MG63 (cell line): ENCODE measurements at places on chromosomes 4 and X.
A peak's percentile ranks its signal among the peaks of the same experiment; 100 is the strongest.

DNA sequence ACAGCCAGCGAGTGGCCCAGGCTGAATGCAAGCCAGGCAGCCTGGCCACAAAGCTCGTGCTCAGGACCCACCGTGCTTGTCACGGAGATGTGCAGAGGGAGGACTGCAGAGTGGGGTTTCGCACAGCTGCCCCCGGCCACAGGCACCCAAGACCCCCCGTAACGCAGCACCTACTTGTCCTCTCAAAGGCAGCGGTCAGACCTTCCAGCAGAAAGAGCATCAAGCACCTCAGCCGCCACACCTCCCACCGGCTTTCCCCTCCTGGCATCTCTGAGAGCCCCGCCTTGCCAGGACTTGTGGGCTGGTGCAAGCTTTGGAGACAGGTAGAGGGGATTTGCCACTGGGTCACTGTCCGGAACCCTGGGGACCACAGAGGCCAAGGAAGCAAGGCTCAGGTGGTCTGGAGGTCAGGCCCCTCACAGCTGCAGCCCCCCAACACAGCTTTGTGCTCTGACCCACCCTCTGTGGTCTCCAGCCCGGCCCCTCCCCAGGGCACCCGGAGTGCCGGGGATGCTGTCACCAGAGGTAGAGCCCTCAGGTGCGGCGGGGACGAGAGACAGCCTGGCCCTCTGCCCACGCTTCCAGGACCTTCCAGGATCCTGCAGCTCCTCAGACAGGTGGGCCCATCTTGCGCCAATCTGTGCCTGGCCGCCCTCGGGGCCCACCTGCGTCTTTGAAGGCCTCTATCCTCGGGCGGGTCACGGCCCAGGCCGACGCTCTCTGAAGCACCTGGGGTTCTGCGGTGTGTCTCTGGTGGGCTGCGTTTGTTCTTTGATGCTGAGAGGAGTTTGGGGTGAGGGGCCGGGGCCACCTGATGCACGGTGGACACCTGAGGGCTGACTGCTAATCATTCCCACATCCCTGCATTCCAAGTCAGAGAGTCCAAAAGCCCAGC is 34.4 kb upstream of the HMX1 start:
- no peak for DNase-seq

DNA sequence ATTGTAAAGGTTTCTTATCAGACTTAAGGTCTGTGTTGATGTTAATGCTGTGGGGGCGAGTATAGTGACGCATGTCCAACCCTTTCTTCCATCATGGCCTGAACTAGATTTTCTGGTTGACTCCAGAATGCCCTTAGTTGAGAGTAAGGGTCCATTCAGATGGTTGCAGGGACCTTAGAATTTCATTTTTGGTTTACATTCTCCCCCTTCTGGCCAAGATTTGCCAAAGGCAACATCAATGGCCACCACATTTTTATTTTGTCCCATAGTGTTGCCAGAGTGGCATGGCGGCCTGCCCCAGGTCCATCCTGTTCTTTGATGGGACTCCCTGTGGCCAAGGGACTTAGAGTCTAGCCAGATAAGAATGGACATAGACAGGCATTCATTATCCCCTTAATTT is 368.5 kb downstream of the GPM6A start:
- DNase-seq, result no peak

GRCh38 chr4:128861856-128862518 is 52.5 kb downstream of the JADE1 start:
- DNase-seq, result no peak

DNA sequence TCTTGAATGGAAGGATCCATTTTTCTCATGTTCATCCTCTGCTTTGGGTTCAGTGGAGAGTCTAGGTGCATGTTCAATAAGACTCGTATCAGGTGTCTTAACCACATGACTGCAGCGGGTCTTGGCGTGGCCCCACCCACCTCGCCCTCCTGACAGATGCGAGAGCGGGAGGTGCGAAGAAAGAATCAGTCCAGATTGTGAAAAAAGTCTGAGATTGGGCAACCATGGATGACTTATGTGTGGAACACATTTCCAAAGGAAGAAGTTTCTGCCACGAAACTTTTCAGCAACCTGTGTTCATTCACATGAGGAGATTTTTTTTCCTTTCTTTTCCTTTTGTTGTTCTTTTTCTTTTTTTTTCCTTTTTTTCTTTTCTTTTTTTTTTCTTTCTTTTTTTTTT is 66.8 kb downstream of the NSD2 start:
- no peak for DNase-seq

- no peak for DNase-seq
Measured at GRCh38 chrX:122055979-122056715, 1008.7 kb downstream of the GLUD2 start.

- peak; percentile 67 for DNase-seq
Measured at GRCh38 chr4:122898370-122899150, 23.8 kb downstream of the NUDT6 start.

DNA sequence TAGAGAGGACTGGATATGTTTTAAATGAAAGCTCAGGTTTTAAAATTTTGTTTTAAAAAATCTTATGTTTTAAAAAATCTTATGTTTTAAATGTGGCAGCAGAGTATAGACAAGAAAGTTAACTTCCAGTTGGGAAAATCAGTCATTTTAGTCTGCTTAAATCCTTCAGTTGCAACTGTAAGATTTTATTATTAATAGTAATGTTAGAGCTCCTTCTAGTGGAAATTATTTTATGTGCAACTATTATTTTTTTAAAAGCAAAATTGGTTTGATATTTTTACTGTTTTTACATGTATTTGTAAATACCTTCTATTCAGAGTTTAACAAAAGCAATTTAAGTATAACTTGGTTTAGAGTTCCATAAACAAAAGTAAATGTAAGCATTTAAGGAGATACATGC is 8.5 kb upstream of the NUDT6 start:
- no peak for DNase-seq

GRCh38 chr4:145319751-145320150 is 139.4 kb upstream of the OTUD4 start:
- no peak for DNase-seq

DNA sequence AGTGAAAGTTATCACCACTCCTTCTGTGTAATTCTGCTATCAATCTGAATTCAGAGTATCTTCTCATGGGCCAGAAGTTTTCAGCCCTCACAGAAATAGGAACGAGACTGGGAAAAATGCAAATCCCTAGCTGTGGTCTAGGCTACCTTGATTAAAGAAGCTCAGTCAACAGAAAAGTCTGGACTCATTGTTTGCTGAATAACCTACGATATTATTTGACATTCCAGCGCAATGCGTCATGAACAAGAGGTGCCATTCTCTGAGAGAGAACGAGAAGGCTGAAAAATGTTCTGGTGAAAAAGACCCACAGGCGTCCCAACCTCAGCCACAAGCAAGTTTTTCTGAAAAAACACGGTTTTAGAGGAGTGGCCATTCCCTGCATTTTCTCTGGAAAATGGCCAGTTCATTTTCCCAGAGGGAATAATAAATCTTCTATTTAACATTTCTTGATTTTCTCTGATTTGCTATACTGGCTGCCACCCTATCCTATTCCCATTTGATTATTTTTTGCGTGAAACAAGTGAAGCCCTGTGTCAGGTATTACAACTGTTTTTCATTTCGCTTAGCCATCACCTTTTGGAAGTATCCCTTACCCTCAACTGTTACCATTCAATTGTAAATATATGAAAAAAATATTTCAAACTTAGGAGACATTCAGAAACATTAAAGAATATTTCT is 1117.6 kb upstream of the PRKX start:
- DNase-seq, result no peak

DNA sequence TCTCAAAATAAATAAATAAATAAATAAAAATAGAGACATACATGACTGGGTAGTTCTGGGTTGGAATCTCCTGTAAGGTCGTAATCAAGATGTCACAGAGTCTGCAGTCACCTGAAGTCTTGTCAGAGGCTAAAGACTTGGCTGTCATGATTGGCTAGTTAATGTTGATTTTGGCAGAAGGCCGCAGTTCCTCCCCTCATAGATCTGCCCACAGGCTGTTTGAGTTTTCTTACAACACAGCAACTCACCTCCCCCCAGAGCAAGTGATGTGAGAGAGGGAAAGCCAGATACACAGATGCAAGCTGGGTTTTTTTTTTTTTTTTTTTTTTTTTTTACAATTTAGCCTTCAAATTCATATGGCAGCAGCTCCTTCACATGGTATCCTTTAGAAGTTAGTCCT is 36.4 kb upstream of the BMPR1B start:
- DNase-seq, result no peak

DNA sequence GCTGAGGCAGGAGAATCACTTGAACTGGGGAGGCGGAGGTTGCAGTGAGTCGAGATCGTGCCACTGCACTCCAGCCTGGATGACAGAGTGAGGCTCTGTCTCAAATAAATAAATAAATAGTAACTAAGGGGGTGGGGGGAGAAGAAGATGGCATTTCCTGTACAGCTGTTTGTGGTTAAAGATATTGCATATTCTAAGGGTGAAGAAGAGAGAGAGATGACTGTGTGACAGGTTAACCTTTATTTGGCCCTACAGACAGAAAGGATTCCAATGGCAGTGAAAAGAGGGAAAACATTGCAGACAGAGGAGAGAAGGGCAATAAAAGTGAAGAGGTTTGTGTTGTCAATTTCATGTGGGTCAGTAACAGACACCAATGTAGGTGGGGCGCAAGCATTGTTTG is 9.4 kb downstream of the TASL start:
- peak; percentile 3 for DNase-seq

DNA sequence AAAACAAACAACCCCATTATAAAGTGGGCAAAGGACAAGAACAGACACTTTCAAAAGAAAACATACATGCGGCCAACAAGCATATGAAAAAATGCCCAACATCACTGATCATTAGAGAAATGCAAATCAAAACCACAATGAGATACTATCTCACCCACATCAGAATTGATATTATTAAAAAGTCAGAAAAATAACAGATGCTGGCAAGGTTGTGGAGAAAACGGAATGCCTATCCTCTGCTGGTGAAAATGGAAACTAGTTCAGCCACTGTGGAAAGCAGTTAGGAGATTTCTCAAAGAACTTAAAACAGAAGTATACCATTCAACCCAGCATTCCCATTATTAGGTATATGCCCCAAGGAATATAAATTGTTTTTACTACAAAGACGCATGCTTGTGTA is 112.5 kb downstream of the JADE1 start:
- no peak for DNase-seq

DNA sequence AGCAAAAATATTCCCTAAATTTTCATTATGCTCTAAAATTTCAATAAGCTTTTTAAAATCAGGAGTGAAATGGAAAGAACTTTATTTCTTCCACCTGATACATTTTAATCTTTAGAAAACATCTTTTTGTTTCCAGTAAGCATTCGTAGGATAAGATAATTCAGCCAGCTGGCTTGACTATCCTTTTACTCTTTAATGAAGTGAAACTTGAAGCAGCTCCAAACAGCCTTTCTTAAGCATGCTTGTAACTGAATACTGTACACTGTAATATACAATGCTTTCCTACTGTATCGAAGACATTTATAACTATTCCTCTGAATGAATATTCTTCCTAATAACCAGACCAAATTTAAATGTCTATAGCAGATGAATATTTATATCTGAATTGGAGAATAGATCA is 98.8 kb downstream of the KLHL4 start:
- DNase-seq, result no peak

DNA sequence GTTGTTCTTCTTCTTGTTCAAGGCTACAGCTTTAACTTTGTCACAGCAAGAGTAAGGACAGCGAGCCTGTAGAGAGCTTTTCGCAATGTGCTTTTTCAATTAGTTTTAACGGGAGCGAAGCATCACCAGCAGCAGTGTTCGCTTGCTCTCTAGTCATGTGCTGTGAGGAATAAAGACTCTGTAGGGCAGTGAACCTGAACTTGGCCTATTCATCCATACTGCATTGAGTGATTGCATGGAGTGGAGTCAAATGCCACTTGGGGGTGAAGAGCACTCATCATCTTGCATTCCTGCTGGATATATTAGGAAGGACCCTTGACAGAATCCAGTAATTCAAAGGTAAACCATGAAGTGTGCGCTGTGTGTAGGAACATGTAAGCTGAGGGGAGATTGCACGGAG is 240.0 kb downstream of the FRMPD4 start:
- DNase-seq, result no peak

- no peak for DNase-seq
Measured at GRCh38 chr4:158527516-158527915, 5.8 kb downstream of the RXFP1 start.

GRCh38 chr4:156660465-156660864 is 311.1 kb downstream of the PDGFC start:
- no peak for DNase-seq

DNA sequence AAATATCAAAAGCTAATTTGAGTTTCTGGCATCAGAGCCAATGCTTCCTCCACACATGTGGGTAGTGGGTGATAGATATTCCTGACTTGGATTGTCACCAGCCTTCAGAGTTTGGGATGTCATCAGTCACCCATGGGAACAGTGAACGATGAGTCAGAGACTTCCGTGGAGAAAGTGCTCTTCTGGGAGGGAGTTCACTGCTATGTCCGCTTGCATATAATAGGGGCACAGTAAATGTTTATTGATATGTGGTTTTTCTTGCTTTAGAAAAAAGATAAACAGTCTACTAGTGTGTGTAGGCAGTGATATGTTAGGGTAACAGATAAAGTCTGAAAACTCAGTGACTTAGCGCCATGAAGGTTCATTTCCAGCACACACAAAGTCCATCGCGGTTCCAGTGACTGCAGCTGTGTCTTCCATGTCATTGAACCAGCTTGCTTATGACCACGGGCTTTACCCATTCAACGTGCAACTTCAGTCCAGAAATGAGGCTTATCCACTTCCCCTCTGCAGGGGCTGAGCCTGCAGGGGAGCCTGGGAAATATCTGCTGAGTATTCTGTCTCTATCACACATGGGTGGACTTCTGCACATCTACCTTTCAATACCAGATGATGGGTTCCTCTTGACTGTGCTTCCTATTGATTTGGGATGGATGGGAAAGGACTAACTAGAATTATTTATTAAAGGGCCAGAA is 87.7 kb upstream of the WWC2 start:
- DNase-seq, result no peak

- no peak for DNase-seq
Measured at GRCh38 chr4:25743971-25744370, 88.3 kb downstream of the SLC34A2 start.

GRCh38 chrX:18468599-18468998 is 43.2 kb downstream of the CDKL5 start:
- no peak for DNase-seq

DNA sequence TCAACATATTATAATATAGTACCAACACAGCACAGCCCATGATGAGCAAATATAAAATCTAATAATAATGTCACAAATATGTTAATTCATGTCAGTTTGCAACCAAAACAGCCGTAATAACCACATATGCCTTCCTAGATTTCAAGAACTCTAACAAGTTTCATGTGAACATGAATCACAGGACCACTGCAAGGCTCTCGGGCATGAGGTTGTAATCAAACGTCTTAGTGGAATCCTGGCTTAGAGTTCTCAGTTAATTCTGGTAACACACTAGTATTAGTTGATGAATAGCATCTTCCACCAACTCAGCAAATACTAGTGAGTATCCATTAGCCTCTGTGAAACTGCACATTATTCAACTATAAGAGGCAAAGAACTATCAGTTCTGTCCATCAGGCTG is 379.3 kb upstream of the TENM3 start:
- no peak for DNase-seq

- no peak for DNase-seq
Measured at GRCh38 chr4:38531141-38531727, 132.8 kb upstream of the KLF3 start.
